T-helper 17 cell (primary cell): ENCODE measurements at places on chromosomes 6 and 20.

DNA sequence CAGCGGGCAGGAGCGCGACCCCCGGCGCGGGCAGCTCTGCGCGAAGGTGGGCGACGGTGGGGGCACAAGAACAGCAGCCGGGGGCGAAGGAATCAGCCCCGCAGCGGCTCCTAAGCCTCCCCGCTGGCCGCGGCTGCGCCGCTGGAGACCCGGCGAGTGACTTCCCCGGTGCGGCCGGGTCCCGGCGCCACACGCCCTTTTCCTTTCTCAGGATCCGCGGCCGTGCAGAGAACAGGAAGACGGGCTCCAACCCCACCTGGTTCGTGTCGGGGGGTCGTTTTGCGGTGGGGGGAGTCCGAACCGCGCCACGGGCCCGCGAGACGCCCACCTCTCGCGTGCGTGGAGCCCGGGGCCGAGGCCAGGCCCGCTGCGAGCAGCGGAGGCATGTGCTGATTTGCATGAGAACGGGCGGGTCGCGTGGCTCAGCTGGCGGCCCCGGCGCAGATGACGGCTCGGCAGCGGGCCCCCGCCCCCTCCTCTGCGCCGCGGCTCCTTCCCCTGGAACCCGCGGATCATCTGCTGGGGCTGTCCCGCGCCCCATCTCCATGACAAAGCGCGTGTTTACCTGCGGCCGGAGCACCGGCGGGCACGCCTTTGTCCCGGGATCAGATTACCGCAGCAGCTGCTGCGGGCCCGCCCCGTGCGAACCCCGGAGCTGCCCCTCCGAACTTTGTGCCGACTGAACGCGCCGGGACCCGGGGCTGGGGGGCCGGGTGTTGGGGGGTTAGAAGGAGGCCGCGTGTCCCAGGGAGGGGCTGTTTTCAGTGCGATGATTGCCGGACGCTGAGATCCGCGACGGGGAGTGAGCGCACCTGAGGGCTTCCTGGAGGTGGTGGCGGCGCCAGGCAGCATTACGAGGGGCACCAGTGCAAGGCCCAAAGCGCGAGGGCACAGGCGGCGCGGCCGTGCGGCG lies 4.9 kb upstream of the DLL1 start:
- no peaks in the 10 kb centered on the region for H3K36me3 ChIP-seq
- DNase-seq, result peak; percentile 33
- H3K27me3 ChIP-seq, result peaks cover 62% of the 10 kb centered on the region
- H3K4me1 ChIP-seq, result peaks cover 30% of the 10 kb centered on the region
- H3K27ac ChIP-seq, result no peak overlapping the region

DNA sequence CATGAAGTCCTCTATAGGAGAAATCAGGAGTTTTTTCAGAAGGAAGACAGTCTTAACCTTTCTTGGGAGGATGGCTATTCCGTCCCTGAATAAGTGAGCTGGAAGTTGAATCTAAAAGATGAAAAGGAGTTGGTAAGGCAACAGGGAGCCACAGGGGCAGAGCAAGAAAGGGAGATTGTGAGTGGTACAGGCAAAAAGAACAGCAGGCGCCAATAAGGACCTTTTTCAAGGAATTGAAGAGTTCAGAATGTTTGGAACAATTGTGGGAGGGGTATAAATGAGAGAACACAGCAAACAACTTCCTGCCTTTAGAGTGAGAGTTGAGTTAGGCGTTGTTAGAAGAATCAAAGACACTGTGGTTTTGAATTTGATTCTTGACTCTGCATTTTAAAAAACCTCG lies 1003.7 kb downstream of the EPHA7 start:
- no peak overlapping the region for H3K27ac ChIP-seq
- no peaks in the 10 kb centered on the region for H3K36me3 ChIP-seq
- no peak overlapping the region for H3K4me3 ChIP-seq
- DNase-seq, result no peak

DNA sequence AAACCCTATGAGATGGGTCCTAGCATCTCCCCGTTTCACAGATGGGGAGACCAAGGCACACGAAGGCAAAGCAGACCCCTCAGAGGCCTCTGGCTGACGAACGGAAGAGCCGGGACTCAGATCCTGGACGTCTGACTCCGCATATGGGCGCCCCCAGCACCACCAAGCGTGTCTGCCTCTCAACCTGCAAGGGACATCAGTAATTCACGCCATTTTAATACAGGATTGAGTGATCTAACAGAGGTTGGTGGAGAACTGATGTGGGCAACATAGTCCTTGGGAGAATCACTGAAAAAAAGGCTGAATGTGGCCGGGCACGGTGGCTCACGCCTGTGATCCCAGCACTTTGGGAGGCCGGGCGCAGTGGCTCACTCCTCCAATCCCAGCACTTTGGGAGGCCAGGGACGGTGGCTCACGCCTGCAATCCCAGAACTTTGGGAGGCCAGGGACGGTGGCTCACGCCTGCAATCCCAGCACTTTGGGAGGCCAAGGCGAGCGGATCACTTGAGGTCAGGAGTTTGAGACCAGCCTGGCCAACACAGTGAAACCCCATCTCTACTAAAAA lies 206.6 kb downstream of the DLL1 start:
- H3K4me1 ChIP-seq, result peaks cover 18% of the 10 kb centered on the region
- no peak overlapping the region for H3K4me3 ChIP-seq
- H3K27ac ChIP-seq, result no peak overlapping the region
- no peak for DNase-seq
- no peaks in the 10 kb centered on the region for H3K27me3 ChIP-seq

- H3K27me3 ChIP-seq, result no peaks in the 10 kb centered on the region
- no peak overlapping the region for H3K4me3 ChIP-seq
- peaks cover 5% of the 10 kb centered on the region for H3K4me1 ChIP-seq
- no peak for DNase-seq
- no peaks in the 10 kb centered on the region for H3K36me3 ChIP-seq
Observed at GRCh38 chr6:20853828-20854227, 319.6 kb downstream of the CDKAL1 start.

- peaks cover 18% of the 10 kb centered on the region for H3K27me3 ChIP-seq
- H3K27ac ChIP-seq, result no peak overlapping the region
- no peak for DNase-seq
- H3K4me1 ChIP-seq, result no peaks in the 10 kb centered on the region
- H3K4me3 ChIP-seq, result no peak overlapping the region
Observed at GRCh38 chr6:12351672-12352071, 61.5 kb downstream of the EDN1 start.

GRCh38 chr6:74942130-74942529 lies 263.7 kb downstream of the COL12A1 start:
- H3K4me1 ChIP-seq, result no peaks in the 10 kb centered on the region
- no peak overlapping the region for H3K27ac ChIP-seq
- no peaks in the 10 kb centered on the region for H3K27me3 ChIP-seq
- no peak for DNase-seq
- no peak overlapping the region for H3K4me3 ChIP-seq

- H3K27me3 ChIP-seq, result no peaks in the 10 kb centered on the region
- H3K4me1 ChIP-seq, result no peaks in the 10 kb centered on the region
- no peak for DNase-seq
- no peak overlapping the region for H3K4me3 ChIP-seq
- H3K36me3 ChIP-seq, result peaks cover 2% of the 10 kb centered on the region
Observed at GRCh38 chr20:19025430-19026120, 186.9 kb upstream of the SLC24A3 start.

DNA sequence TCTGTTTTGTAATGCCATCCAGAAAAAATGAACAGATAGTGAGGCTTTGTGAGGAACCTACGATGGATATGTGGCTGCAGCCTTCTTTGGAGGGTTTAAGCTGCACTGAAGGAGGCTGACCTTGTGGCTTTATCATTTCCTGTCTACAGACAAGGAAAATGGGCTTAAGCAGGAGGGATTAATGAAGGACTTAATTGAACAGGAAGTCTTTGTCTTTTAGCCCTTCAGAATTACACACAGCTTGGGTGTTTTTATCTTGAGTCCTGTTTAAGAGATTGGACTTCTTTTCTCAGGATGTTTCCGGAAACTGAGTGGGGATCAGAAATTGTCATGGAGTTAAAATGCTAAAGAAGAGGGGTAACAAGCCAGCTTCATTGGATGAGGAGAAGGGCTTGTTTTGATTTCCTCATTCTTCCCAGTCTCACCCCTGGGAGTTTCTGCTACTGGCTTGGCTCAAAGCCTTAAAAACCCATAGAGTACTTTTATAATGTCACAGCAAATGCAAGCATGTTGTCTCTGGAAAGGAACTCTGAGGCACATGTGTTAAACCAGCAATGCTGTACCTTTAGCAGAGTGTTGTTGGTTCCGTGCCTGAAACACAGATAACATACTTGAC lies 193.6 kb downstream of the JARID2 start:
- H3K36me3 ChIP-seq, result no peaks in the 10 kb centered on the region
- H3K4me3 ChIP-seq, result peak overlapping the region; percentile 56
- no peaks in the 10 kb centered on the region for H3K27me3 ChIP-seq
